ENCODE measurements at places on chromosomes 3 and 15. TPM values are rescaled to one million over a fixed set of nuclear protein-coding genes. Genes with fewer than 3 reads are reported as not detected.
A peak's percentile ranks its signal among the peaks of the same experiment; 100 is the strongest.

The TMEM42 gene
- 4.9 TPM for total RNA-seq

GRCh38 chr15:65532738-65533051 is 2.4 kb downstream of the HACD3 start:
- DNase-seq = no peak

The SCG3 gene
- not detected for total RNA-seq

DNA sequence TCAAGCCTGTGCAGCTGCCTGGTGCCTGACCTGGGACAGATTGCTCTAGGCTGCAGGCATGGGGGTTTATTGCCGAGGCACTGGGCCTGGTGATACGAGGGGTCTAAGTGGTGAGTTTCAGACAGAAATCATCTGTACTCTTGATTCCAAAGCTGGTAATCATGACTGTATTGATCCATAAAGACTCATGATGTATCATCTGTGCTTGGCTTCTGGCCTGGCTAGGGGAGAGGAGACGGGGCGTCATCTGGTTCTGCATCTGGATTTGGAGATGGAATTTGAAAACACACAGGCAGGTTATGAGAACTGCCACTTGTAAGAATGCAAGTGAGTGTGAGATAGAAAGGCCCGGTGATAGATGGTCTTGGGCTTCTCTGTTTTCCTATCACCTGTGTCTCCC is 337.4 kb upstream of the C2CD4B start:
- DNase-seq = no peak

DNA sequence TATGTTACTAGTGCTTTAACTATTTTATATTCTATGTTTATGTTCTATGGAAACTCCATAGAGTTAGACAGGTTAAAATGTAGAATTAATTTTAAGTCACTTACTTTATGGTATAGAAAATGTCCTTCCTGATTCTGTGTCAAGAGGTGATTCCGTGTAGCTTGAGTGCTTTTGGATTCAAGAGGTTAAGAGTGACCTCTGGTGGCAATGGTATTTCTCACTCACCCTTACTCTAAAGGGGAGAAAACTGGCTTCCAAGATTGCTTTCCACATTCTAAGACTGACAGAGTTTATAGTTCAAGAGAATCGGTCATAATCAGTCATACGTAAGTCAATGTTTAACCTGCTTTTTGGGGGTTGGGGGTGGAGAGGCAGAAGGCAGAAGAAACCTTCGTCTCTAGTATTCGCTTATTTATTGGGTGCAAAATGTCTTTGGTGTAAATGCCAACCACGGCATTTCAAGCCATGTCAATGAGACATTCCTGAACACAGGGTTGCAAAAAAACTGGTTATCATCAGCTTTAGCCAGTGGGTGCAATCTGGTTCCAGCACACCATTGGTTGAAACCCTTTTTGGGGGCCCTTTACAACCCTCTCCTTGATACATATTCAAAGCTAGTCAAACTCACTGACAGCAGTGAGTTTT is 92.0 kb upstream of the VGLL3 start:
- DNase-seq = no peak

GRCh38 chr15:34927726-34928125 is 41.8 kb downstream of the AQR start:
- DNase-seq = no peak

DNA sequence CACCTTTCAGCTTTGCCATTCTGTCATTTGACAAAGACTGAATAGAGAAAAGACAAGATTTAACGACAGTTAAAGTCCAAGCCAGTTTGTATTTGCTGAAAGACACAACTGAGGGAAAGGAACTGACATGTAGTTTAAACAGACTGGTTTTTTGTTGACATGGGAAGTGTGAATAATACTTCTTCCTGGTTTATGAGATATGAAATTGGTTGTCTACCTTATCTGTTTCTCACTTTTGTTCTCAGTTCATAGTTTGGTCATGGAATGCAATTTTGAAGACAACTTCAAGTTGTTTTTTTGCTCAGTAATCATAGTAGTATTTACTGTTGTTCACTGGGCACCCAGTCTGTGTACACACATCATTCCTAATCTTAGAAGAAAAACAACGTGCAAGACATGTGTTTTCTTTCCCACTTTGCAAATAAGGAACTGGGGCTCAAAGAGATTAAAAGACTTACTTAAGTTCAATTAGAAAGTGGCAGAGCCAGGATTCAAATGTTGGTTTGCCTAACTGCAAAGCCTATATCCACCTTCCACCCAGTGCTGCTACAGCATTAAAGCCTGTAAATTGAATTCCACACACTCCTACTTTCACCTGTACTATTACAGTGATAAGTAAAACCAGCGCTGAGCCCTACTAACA is 103.5 kb downstream of the LPP start:
- DNase-seq = no peak

The CHAC1 gene
- total RNA-seq = 12.0 TPM

DNA sequence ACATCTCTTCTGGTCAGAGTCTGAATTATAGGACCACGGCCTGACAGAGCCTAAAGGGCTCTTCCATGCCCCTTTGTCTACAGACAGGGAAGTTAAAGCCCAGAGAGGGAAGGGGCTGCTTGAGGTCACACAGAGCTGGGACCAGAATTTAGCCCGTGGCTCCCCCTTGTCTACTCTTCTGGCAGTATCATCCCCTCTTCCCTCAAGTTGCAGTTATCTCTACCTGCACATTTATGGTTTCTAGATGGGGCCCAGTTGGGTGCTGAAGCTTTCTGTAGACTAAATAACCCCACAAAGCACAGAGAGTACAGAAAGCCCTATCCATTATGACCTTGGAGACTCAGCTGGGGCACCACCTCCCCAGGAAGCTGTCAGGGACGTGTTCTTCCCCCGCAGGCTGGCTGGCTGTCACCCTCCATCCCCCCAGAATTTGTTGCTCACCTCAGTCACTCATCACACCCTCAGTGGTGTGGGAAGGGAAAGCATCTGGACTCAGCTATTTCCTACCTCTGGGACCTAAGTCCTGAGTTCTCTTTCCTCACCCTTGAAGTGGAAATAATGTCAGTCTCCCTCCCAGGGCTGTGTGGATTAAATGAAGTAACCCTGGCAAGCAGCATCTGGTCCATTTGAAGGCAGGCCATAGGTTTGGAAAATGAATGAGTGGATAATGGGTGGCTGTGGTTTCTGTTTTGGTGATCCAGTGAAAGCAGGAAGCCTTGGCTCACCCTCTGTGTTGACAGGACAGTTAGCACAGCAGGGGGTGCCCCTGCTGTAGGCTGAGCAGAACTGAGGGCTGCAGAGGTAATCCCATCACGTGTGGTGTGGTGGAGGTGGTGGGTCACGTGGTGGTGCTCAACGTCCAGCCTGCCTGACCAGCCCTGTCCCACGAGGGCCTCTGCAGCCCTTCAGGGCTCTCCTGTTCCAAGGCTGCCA is 16.3 kb downstream of the ACOX2 start:
- DNase-seq = no peak

DNA sequence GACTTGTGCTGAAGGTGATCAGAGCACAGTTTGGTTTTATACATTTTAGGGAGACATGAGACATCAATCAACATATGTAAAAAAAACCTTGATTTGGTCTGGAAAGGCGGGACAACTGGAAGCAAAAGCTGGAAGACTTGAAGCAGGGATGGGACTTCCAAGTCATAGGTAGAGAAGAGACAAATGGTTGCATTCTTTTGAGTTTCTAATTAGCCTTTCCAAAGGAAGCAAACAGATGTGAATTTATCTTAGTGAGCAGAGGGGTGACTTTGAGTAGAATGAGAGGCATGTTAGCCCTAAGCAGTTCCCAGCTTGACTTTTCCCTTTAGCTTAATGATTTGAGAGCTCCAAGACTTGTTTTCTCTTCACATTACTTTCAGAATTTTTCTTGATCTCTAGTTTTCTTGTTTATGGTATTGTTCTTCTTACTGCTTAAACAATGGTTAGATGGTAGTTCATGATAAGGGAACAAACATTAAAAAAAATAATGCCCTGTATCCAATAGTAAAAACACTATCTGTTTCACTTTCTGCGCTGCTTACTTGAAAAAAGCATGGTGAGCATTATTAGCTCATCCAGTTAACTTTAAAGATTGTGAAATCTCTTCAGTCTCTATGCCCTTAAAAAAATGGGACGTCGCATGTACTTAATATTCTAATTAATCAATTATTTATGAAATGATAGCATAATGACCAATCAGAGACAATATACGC is 48.5 kb upstream of the BCHE start:
- DNase-seq = no peak

GRCh38 chr3:53495520-53496391 is 1.3 kb downstream of the CACNA1D start:
- no peak for DNase-seq

- no peak for DNase-seq
Observed at GRCh38 chr3:99357131-99357530, 281.3 kb upstream of the COL8A1 start.

DNA sequence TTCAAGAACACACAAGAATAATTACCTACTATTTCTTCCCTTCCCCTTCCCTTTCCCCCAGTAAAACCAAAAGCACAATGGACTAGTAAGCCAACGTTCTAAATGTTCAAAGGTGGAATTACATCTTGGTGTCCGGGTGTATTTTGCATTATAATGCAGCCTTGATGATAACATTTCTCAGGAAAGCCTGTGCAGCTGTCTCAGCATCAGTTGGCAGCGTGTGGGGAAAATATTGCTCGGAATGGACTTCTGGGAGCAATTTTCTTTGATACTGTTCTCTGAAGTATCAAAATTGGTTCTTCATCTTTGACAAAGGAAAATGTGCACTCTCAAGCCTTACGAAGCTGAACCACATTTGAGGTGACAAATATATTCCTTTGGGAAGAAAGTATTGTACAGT is 198.9 kb downstream of the AGBL1 start:
- DNase-seq = no peak

DNA sequence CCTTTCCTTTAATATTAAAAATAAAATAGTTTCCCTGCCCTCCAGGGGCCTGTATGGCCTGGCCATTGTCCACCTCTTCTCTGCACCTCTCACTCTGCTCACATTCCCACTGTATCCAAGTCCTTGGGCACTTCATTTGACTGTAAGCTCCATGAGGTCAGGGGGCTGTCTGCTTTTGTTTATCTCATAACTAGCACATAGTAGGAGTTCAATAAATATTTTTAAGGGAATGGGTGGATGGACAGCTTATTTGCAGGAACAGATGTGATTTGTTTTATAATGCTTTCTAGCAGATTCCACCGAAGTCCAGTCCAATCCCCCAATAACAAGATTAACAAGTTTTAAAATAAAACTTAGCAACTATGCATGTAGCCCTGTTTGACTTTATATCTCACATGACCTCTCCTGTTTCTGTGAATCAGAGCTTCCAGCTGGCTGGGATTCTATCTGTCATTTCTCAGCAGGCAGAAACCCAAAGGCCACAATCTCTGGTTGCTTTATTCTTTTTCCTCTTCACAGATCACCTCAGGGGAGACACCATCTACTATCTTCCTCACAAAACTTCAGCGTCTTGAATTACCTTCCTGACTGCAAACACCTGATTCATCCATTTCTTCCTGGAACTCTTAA is 123.0 kb upstream of the NR2F2 start:
- no peak for DNase-seq

DNA sequence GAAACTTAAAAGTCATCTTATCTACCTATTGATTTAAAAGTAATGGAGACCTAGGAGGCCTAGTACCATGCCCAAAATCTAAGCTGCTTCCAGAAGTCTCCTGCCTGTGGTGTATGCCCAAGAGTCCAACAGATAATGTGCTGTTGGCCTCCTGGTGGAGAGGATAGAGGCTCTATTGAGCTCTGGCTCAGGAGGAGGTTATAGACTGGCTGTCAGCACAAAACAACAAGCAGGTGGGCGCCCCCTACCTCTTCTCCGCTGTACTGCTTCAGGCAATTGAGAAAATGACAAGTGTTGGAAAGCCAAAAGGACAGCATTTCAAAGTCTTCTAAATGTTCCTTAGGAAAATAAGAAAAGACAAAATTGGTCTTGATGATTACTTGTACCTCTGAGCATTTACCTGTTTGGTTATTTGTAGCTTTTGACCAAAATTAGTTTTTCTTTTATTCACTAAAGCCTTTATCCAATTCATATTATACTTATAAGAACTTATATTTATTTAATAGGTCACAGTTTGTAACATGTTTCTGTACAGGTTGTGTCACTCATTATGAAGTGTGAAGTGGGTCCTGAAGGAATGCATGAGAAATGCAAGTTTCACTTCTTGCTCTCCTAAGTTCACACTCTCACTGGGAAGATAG is 17.2 kb upstream of the GNB5 start:
- DNase-seq = peak; percentile 68

- DNase-seq = no peak
Observed at GRCh38 chr3:131162516-131162915, 135.8 kb downstream of the NEK11 start.

- DNase-seq = peak; percentile 68
Observed at GRCh38 chr15:66946578-66947164, 118.7 kb upstream of the SMAD3 start.

All from activated T-cell treated with anti-CD3 and anti-CD28 coated beads, Interleukin-2, amount 50 U/mL, for 4 hours (primary cell).